ENCODE measurements at places on chromosomes 2 and 18.

- peak; percentile 64 for DNase-seq
Observed at GRCh38 chr2:54522624-54523281, 66.6 kb downstream of the SPTBN1 start.

DNA sequence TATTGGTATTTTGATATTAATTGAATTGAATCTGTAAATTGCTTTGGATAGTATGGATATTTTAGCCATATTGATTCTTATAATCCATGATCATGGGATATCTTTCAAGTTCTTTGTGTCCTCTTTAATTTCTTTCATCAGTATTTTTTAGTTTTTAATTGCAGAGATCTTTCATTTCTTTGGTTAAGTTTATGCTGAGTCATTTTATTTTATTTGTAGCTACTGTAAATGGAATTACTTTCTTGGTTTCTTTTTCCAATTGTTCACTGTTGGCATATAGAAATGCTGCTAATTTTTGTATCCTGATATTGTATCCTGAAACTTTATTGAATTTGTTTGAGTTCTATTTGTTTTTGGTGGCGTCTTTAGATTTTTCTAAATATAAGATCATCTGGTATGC, 79.5 kb upstream of the DSEL start:
- no peak for DNase-seq

DNA sequence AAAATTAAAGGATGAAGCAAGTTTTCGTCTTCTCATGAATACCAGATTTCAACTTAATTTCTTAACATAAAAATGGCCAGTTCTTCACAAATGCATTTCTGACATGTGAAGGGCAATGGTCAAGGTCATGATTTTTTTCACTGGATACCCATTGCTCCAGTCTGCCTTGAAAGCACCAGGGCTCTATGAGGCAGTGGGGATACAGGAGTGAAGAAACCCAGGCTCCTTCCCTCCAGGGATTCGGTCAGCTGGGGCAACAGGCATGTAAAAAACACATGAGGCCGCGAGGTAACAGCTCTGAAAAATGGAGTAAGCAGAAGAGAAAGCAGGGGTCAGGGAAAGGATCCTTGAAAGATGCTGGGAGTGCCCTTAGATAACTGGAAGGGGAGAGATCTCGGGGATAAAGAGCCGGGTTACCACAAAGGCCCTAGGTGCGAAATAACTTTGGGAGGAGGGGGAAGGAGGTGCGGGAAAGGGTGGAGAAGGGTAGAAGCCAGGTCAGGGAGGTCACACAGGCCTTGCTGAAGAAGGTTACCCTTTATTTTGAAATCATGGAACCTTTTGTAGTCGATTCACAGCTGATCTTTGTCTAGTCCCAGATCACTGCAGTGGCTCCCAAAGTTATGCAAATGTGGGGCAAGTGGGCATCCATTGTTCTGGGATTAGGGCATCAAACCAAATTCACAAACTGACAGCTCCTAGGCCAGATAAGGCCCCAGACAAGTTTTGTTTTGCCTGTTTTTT, 5.2 kb upstream of the SPRED2 start:
- no peak for DNase-seq

- DNase-seq = no peak
Observed at GRCh38 chr2:128315829-128316776, 2.6 kb downstream of the HS6ST1 start.

GRCh38 chr2:23556929-23557328, 171.9 kb downstream of the KLHL29 start:
- no peak for DNase-seq

DNA sequence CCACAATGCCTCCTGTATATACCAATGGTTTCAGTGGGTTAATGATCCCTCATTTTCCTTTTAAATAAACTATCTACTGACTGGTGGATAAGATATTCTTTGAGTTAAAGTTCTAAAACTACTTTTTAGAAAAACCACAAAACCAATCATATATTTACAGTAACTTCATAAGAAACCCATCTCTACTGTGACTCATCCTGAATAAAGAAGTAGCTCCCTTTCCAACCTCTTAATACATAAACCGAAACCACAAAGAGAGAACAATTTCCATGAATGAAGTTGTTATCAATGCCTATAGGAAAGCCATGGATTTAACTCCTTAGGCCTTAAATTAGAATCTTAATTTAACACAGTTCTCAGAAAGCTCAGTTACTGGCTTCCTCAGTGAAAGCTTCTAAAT, 227.0 kb upstream of the SMAD7 start:
- DNase-seq = no peak

DNA sequence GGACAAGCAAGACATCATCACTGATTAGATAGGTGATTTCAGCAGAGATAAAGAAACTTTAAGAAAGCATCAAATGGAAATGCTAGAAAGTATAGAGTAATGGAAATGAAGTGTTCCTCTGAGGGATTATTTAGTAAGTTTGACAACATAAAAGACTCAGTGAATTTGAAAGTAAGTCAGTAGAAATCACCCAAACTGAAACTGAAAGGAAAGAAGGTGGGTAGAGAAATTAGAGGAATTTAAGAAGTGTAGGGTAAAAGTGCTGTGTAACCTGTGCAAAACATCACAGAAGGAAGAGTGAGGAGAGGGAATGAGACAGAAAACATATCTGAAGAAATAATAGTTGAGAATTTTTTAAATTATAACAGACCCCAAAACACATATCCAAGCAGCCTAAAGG, 343.1 kb downstream of the CBLN2 start:
- no peak for DNase-seq

DNA sequence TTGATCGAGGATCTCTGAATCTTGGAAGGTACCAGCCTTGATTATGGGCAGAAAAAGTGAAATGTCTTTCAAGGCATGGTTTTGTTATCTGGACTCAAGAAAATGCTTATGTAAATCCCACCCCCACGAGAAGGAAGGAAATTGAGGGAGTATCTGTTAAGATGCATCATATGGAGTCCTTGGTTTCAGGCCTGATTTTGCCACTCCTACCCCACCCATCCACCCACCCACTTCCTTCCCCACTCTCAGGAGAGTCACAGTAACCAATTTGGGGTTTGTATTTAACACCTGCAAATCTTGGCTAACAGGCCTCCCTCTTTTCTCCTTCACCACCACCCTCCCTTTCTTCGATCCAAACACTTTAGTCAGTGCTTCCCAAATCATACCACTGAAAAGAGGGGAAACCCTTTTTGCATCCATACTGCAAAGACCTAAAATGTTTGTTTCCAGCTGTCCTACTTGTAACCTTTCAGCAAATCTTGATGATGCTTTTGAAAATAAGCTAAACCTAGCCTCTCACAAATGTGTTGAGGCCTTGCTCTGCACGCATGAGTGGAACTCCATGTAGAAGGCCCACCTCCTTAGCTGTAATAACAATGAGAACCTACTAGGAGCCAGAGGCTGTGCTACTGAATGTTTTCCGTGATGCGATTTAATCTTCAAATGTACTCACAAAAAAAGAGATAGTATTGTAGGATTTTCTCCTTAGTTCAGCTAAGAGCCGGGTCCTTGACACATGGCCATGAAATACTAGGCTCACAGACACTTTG, 34.8 kb downstream of the POU3F3 start:
- no peak for DNase-seq

GRCh38 chr2:20913491-20913890, 90.6 kb upstream of the LDAH start:
- DNase-seq = no peak

GRCh38 chr18:35525795-35526494, 28.2 kb upstream of the INO80C start:
- no peak for DNase-seq

Data from HEK293T (cell line).